ENCODE measurements at places on chromosomes 1 and 21.

DNA sequence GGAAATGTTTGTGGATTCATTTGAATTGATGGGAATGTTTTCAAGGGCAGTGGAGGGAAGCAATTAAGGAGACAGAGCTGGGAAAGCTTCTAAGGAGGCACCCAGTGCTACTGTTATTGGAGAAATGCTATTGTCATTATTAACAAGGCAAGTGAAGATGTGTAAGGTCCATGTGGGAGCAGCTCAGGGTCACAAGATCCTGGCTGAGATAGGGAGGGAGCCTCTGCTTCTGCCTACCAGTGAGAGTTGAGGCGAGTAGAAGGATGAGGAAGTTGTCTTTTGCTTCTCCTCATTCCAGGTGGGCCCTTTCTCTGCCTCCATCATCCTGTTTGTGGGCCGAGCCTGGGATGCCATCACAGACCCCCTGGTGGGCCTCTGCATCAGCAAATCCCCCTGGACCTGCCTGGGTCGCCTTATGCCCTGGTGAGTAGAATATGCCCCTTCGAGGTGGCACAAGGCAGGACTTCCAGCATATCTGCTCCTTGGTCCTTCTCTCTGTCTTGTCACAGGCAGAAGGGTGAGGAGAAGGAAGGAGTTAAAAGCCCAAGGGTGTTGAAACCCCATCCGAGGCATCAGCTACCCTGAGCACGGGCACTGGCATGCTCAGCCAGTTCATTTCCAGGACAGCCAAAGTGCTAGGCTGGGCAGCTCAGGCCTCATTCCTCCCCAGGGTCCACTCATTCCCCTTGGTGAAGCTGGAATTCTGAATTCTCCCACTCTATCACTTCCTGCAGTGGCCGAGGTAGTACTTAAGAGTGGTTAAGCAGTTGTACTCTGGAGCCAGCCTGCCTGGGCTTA is 3.7 kb downstream of the MFSD2A start:
- DNase-seq = no peak

- no peak for DNase-seq
These were observed 15.9 kb upstream of the DHX9 start for GRCh38 chr1:182823220-182823619.

DNA sequence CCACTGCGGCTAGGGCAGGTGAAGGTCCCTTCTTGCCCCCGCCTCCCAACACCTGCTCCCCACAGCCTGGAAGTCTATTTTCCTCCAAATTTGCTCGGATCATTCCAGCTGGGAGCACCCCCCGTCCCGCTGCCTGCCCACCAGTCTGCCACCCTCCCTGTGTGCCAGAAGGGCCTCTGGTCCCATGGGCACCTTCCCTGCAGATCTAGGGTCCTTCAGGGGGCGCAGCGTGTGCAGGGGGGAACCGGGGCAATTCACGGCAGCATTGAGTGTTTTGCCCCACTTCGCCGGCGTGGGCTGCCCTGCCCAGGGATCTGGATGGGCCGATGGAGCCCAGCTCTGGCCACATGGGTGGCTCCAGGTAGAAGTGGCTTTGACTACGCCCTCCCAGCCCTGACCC is 26.3 kb upstream of the PEX10 start:
- no peak for DNase-seq

DNA sequence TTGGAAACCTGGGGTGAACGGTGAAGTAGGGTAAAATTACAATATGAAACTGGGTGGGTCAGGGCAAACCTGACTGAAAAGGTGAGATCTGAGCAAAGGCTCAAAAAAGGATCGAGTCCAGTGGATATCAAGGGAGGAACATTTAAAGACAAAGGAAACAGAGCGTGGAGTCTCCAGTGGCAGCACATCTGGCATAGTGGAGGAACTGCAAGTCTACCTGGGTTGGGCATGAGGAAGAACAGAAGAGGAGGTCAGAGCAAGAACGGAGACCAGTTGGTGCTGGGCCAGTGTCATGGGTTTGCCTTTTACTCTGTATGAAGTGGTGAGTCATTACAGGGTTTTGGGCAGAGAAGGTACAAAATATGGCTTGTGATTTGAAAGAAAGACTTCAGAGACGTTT is 163.7 kb downstream of the NTPCR start:
- DNase-seq = peak; percentile 25

DNA sequence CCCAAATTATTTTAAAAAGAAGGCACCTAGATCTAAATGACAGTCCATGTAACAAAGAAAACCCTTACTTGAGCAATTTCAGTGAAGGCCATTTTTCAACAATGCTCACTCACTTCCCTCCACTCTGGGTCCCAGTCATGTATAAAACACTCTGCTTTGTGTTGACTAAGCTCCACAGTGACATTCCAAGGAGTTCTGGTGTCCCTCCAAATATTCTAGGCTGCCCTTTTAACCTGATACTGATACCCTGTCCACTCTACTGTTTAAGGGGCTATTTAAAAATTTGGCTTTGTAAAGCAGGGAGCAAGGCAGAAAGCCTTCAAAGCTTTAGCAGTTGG is 73.6 kb downstream of the GNG12 start:
- DNase-seq = peak; percentile 50

GRCh38 chr1:65309304-65310077 is at the start of gene DNAJC6:
DNAJC6 (plus strand) TSS chr1:65309543; CDS start chr1:65309746, 203 bp downstream.
- DNase-seq = peak; percentile 63

GRCh38 chr1:110123224-110123623 is 11.0 kb downstream of the UBL4B start:
- peak; percentile 45 for DNase-seq

- DNase-seq = no peak
These were observed 48.5 kb downstream of the CDC7 start for GRCh38 chr1:91549041-91549735.

Data from foreskin fibroblast (primary cell).